Activated gamma-delta T cell treated with Interleukin-2 at 50 U/mL for 16 hours (primary cell): ENCODE measurements at places on chromosomes 1 and 21.

GRCh38 chr21:19228226-19228625, 824.6 kb upstream of the TMPRSS15 start:
- no peak for DNase-seq

DNA sequence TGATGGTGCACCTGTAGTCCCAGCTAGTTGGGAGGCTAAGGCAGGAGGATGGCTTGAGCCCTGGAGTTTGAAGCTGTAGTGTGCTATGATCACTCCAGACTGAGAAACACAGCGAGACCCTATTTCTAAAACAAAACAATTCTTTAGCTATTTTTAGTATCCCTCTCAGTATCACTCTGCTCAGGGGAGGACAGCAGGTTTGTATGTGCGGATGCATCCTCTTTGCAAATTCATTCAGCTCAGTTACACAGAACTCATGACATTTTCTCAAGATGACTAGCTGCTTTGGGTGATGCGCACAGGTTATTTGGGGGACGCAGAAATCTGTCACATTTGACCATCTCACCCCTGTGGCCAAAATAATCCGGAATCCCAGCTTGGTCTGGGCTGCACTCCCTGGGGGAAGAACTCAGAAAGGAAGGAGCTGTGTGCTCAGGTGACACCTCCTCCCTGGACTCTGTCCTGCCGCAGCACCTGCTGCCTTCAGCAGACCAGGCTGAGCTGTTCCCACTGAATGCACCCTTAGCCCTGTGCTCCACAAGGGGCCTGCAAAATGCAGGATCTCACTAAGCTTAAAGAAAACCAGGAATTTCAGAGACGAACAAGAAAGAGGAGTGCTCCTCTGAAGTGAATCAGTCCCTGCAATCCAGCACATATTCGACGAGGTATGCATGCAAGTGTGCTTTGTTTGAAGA, 89.5 kb upstream of the PGBD5 start:
- DNase-seq: no peak

DNA sequence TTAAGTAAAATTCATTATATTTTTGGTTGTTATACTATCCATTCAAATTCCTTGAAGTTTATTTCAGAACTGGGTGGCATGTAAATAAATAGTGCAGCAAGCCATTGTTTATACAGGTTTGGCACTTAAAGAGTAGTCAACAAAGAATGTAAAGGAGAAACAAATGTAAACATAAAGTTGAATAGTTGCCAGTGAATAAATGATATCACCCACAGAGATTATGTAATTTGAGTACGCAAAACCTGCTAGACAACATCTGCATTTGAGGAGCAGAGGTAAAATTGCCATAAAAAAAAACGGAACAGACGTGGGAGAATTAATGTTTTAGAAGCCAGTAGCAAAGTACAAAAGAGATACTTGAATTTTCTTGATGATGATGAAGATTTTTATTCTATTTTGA, 111.6 kb downstream of the ADGRL2 start:
- no peak for DNase-seq

DNA sequence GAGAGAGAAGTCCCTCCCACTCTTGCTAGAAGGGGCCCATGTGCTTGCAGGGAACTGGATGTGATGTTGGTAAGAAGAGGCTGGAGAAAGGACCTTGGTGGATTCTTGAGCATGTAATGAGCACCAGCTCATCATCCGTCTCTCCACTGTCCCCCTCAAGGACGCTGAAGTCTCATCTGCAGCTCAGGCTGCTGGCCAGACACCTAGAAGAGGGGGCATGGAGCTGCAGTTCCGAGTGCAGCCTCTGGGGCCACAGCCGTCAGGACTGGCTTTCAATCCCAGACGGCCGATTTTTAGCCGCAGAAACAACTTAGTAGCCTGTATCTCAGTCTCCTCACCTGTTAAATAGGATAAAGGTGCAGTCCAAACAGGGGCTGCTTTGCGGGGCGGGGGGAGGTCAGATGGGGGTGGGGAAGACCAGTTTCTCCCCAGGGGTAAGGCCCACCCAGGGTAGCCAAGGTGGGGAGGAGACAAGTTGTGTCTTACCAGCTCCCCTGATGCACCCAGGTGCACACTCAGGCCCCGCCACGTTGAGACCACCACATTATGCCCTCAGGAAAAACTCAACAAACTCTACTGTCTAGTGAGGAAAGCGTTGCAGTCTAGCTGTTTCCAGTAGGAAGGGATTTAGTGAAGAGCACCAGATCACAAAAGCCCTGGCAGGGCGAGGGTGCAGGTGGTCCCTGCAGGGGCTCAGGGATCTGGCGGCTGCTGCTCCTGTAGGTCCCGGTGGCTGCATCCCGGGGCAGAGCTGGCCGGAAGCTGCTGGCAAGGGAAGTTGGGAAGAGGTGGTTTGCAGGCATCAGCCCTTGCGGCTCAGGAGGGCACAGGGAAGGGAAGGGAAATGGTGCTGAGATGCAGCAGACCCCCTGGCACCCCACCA, 29.5 kb downstream of the LDLRAP1 start:
- DNase-seq: peak; percentile 53

DNA sequence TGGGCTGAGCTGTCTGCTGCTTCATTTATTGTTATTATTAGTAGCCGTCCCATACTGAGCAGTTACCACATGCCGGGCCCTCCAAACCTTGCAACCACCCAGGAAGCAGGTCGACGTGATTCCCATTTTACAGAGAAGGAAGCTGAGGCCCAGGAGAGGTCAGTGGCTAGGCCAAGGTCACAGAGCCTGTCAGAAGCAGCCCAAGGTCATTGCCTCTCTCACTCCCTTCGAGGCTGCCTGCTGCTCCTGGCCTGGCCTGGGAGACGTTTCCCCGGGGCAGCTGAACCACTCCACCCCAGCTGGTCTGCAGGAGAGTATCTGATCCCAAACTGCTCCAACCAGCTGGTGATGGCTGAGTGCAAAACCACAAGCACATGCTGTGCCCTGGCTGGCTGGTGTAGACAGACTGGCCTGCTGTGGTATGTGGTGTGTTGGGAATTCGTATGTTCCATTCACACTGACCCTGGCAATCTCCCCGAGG, 6.5 kb downstream of the PADI4 start:
- DNase-seq: no peak

DNA sequence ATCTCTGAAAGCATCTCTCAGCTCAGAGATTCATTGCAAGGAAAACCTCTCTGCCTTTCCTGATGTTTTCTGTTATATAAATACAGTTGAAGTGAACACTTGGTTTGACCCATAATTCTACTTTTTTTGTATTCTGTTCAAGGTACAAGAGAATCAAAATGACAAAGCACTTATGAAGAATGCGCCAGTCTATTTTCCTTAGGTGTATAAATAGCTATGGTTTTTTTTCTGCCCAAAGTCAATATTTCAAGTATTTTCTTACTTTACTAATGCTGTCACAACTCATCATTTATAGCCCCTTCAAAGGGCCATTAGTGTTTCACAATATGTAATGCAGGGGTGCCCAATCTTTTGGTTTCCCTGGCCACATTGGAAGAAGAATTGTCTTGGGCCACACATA, 142.5 kb upstream of the C1orf105 start:
- no peak for DNase-seq

- DNase-seq: no peak
These were observed 113.3 kb upstream of the PTGFR start for GRCh38 chr1:78377356-78377928.

GRCh38 chr1:59994302-59995198, 68.0 kb upstream of the CYP2J2 start:
- DNase-seq: no peak

GRCh38 chr1:183891158-183891856, 86.4 kb downstream of the RGL1 start:
- DNase-seq: no peak

DNA sequence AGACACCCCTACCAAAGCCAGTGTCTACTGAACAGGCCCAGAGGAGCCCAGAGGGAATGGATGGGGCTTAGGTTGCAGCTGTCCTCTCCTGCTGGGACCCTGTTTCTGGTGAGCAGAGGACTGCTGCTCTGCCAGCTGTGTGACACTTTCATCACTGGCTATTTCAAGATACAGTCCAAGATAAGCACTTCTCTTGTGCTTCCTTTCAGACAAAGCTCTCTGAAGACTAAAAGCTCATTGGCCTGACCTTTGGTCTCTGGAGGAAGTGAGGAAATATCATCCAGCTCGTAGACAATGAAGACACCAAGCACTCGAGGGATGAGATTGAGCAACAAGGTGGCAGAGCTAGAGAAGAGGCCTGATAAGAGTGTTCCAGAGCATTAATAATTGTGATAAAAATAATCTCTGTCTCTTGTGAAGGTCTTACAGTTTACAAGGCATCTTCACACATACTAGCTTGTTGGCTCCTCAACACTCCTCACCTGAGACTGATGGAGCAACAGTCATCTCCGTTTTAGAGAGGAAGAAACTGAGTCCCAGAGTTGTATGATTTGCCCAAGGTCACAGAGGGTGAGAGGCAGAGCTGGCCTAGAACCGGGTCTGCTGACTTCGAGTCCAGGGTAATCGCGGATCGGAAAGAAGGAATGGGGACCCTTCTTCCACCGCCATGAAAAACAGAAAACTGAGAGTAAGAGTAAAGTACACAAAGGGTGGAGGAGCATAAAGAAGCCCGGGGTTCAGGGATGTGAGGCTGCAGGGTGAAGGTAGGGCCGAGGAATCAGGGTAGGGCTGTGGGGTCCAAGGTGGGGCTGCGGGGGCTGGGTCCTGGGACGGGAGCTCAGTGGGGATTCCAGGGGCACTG, 666 bp downstream of the PAFAH2 start:
- no peak for DNase-seq

DNA sequence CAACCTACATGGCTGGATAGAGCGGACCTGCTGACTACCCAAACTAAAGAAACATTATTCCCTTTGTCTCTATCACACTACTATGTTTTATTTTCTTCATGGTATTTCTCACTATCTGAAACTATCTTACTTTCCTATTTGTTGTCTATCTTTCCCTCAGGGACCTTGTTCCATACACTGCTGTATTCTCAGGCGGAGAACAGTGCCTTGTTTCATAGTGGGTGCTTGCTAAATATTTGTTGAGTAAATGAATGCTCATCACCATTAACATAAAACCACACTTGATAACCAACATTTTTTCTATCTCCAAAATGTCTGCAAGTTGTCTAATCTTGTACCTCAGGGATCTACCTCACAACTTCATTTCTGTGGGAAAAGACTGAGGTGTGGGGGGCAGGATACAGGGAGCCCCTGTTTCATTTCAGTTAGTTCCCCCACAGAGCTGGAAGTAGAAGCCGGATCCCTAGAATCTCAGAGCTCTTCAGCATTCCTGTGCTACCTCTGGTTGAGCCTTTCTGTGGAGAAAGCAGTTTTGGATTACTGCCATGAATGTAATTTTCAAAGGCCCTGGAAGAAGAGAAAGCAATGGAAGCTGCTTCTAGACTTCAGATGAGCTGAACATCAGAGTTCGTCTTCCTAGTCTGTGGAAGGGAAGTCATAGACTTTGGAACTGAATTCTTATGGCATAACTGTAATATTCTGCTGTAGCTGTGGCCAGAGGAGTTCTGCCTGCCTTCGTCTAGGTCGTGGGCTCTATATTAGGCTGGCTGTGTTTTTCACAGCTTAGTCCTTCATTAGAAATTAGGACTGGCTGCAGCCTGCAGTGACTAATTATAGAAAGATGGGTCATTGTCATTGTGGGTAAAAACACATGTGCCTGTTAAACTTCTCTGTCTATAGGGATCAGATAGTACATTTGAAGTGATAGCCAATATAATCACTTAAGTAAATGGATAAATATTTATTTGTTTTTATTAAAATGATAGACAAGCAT, 293.2 kb upstream of the SGIP1 start:
- no peak for DNase-seq

DNA sequence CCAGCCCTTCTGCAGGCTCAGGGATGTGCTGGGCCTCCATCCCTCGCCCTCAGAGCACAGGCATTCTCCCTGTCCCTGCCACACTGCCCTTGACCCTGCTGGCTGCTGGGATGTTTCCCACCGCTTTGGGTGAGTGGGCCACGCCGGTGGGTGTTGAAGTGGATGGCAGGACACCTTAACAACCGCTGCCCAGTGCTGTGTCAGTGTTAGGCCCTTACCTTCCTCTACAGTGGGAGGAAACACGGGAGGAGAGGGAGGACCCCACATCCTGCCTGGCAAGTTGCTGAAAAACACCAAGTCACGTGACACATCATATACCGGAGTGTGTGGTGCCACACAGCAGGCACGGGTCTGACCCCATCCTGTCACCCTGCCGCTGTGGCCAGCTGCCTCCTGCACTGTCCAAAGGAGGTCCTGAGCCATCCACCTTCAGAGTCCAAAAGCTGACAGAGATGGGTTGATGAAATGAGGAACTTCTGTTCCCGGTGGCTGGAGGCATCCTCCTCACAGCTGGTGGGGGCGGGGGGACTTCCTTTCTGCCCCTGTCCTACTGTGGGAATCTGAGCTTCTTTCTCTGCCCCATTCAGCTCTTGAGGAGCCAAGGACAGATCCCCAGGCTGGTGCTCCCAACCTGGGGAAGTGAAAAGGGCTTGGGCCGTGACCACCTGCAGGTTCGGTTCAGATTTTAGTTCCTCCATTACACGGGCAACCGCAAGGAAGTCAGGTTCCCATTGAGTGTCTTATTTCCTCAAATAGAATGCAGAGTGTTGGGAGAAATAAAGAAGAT, 3.2 kb upstream of the THEMIS2 start:
- peak; percentile 75 for DNase-seq

DNA sequence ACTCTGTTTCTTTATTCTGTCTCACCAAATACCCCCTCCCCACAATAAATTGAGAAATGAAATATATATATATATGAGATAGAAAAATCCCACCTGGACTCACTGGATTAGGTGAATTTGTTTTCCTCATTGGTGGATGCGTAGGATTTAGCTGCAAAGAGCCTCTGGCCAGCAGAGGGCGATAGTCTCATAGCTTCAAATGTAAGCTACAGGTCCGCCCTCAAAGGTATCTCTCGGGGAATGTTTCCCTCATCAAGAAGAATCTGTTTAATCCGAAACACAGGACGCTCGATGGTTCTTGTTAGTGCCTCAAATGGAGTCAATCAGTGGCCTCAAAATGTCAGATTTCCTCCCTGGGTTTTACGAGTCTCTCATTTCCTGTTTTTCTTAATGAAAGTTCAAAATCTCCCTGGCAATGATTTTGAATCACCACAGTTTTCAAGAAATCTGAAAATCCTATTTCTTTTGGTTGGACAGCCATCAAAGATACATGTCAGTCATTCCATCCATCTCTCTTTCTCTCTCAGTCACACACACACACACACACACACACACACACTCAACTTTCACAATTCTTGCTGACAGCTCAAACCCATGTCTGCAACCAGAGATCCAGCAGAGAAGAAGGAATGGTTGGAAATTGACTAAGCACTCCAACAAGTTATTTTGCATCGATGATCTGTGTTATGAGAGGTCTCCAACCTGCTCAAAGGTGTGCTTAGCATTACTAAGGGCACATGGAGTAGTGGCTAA, 13.9 kb upstream of the CAMK1G start:
- DNase-seq: peak; percentile 70
